MCF 10A (cell line): ENCODE measurements at places on chromosomes 11 and 22. TPM values are rescaled to one million over a fixed set of nuclear protein-coding genes. Genes with fewer than 3 reads are reported as not detected.

DNA sequence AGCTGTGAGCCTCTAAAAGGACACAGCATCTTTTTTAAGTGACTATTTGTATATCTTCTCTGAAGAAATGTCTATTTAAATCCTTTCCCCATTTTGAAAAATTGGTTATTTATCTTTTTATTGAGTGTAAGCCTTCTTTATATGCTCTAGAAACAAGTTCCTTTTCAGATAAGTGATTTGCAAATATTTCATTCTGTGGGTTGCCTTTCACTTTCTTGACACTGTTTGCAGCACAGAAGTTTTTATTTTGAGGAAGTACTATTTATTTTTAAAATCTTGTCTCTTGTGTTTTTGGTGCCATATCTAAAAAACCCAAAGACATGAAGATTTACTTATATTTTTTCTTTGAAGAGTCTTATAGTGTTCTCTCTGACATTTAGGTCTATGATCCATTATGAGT is 40.1 kb upstream of the LYVE1 start:
- no peak overlapping the region for H3K27ac ChIP-seq
- peaks cover 16% of the 10 kb centered on the region for H3K4me1 ChIP-seq
- H3K36me3 ChIP-seq: no peaks in the 10 kb centered on the region

The PGA4 gene
- total RNA-seq: not detected in 2 replicates

The PDGFB gene
- 0.29 and 0.37 TPM in 2 replicates for total RNA-seq

GRCh38 chr11:70743941-70744351 is 345.6 kb downstream of the CTTN start:
- H3K27ac ChIP-seq: no peak overlapping the region
- H3K36me3 ChIP-seq: no peaks in the 10 kb centered on the region
- no peak overlapping the region for H3K4me3 ChIP-seq
- no peak for DNase-seq

- H3K4me1 ChIP-seq: peaks cover 5% of the 10 kb centered on the region
- H3K27ac ChIP-seq: no peak overlapping the region
- DNase-seq: no peak
- no peak overlapping the region for H3K4me3 ChIP-seq
- peaks cover 6% of the 10 kb centered on the region for H3K36me3 ChIP-seq
Observed at GRCh38 chr11:11968511-11969280, 39.7 kb downstream of the DKK3 start.

DNA sequence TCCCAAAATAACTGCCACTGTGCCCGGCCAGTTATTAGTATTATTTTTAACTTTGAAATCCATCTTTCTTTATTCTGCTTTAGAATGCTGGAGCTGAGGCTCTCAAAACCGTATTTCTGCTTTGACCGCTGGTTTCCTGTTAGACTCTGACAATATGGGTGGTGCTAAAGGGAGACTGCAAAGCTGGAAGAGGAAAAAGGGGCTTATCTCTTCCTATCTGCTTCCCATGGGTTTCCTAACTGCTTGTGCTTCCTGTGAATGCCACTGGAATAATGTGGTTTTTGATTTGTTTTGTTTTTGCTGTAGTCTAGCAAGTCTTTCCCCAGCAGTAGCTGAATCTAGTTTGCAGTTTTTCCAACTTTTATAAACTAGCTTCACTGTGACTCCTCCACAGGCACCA is 43.6 kb downstream of the XRRA1 start:
- no peaks in the 10 kb centered on the region for H3K4me1 ChIP-seq
- no peak for DNase-seq
- no peaks in the 10 kb centered on the region for H3K27me3 ChIP-seq
- H3K36me3 ChIP-seq: peaks cover 44% of the 10 kb centered on the region

- H3K4me1 ChIP-seq: peaks cover 15% of the 10 kb centered on the region
- H3K4me3 ChIP-seq: peak overlapping the region; percentile 65
- peak overlapping the region; percentile 89 for H3K27ac ChIP-seq
- no peaks in the 10 kb centered on the region for H3K27me3 ChIP-seq
- peak; percentile 38 for DNase-seq
Observed at GRCh38 chr11:120431633-120432032, 79.9 kb upstream of the GRIK4 start.

- H3K27ac ChIP-seq: no peak overlapping the region
- H3K27me3 ChIP-seq: no peaks in the 10 kb centered on the region
- no peak for DNase-seq
- no peaks in the 10 kb centered on the region for H3K4me1 ChIP-seq
Observed at GRCh38 chr22:38540701-38541100, 29.3 kb downstream of the DMC1 start.

GRCh38 chr11:10305262-10305963 is 540 bp downstream of the ADM start:
- peak overlapping the region; percentile 79 for H3K4me3 ChIP-seq
- peak overlapping the region; percentile 90 for H3K27ac ChIP-seq
- H3K4me1 ChIP-seq: peaks cover 48% of the 10 kb centered on the region
- no peaks in the 10 kb centered on the region for H3K27me3 ChIP-seq

DNA sequence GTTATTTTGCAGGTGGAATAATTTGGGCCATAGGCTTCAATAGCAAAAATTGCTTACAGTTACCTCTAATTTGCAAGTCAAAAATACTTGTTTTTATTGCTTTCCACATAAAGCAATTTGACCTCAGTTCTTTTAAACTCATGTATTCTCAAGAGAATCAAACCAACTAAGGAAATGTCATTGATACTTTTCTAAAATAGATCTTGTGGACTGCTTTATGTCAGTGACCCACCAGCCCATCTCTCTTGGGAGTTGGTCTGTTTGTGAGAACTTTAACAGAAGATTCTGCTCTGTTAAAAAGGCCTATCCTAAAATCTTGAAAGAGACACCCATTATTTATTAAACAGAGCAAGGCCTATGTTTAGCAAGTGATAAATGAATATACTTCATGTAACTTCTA is 75.2 kb downstream of the DDIAS start:
- DNase-seq: no peak
- H3K4me3 ChIP-seq: no peak overlapping the region
- no peaks in the 10 kb centered on the region for H3K27me3 ChIP-seq
- H3K36me3 ChIP-seq: peaks cover 16% of the 10 kb centered on the region

GRCh38 chr22:41480397-41480735 is 11.4 kb downstream of the ACO2 start:
- peak overlapping the region; percentile 25 for H3K27ac ChIP-seq
- no peaks in the 10 kb centered on the region for H3K27me3 ChIP-seq
- peaks cover 33% of the 10 kb centered on the region for H3K36me3 ChIP-seq
- no peak overlapping the region for H3K4me3 ChIP-seq
- peaks cover 25% of the 10 kb centered on the region for H3K4me1 ChIP-seq

The IGSF9B gene
- 13.9 and 19.7 TPM in 2 replicates for total RNA-seq

DNA sequence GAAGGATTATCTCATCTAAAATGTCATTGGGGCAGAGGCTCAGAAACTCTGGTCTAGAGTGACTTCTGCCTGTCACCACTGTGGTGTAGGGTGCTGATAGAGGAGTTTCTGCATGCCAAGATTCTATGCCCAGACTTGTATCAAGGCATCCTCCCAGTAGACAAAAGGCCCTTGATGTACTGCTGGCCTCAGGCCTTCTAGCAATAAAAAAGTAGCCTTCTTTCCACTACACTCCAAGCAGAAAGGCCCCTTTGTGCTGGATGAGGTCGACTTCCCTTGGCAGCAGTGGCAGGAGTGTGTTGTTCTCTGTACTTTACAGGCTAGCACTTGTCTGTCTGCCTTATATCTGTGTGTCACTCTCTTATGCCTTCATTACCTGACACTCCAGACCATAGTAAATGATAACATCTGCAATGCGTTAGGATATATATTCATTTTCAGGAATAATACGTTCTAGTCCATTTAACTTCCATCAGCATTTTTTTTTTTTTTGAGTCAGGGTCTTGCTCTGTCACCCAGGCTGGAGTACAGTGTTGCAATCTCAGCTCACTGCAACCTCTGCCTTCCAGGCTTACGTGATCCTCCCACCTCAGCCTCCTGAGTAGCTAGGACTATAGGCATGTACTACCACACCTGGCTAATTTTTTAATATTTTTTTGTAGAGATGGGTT is 49.5 kb upstream of the RRM1 start:
- peak overlapping the region; percentile 64 for H3K27ac ChIP-seq
- no peaks in the 10 kb centered on the region for H3K36me3 ChIP-seq
- H3K4me3 ChIP-seq: no peak overlapping the region

DNA sequence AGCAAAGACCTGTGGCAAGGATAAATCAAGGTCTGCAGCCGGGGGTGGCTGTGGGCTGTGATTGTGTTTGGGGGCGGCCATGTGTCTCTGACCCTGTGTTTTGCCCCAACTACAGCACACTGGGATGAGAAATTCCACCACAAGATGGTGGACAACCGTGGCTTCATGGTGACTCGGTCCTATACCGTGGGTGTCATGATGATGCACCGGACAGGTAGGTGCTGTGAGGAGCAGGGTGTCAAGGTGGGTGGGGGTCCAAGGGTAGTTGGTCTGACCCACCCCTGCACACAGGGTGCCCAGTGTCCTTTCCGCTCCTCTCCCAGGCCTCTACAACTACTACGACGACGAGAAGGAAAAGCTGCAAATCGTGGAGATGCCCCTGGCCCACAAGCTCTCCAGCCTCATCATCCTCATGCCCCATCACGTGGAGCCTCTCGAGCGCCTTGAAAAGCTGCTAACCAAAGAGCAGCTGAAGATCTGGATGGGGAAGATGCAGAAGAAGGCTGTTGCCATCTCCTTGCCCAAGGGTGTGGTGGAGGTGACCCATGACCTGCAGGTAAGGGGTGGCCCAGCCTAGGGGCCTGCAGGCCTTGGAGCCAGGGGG is 6.7 kb downstream of the SERPINH1 start:
- no peak overlapping the region for H3K4me3 ChIP-seq
- peaks cover 54% of the 10 kb centered on the region for H3K36me3 ChIP-seq
- no peaks in the 10 kb centered on the region for H3K27me3 ChIP-seq

GRCh38 chr11:6397636-6398035 is 7.4 kb downstream of the SMPD1 start:
- H3K36me3 ChIP-seq: no peaks in the 10 kb centered on the region
- no peak overlapping the region for H3K27ac ChIP-seq
- no peak overlapping the region for H3K4me3 ChIP-seq

DNA sequence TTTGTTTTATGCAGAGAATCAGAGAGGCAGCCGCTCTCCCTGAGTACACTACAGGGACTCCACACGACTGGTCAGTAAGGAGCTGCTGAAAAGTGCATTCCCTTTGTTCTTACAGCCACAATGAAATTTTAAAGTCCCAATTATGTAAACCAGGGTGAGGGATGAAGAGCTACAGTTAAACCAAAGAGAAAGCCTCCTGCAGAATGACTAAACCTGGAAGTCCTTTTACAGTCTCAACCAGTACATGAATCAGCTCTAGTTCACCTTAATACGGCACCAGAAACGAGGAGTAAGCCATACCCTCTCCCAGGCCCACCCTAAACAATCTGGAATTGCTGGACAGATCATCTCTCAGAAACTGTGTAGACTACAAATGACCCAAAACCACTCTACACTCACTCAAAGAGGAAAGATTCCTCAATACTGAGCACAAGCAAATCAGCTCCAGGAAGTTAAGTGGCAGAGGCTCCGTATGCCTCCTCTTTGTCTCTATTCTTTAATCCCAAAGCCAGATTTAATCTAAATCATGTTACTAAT is 113.1 kb downstream of the RBFOX2 start:
- no peaks in the 10 kb centered on the region for H3K36me3 ChIP-seq
- H3K27me3 ChIP-seq: no peaks in the 10 kb centered on the region
- peak overlapping the region; percentile 91 for H3K27ac ChIP-seq
- H3K4me3 ChIP-seq: peak overlapping the region; percentile 75
- peaks cover 48% of the 10 kb centered on the region for H3K4me1 ChIP-seq
- peak; percentile 17 for DNase-seq

The OR5AR1 gene
- total RNA-seq: not detected in 2 replicates

- peak overlapping the region; percentile 33 for H3K27ac ChIP-seq
- H3K4me1 ChIP-seq: peaks cover 46% of the 10 kb centered on the region
- peaks cover 14% of the 10 kb centered on the region for H3K36me3 ChIP-seq
- peak overlapping the region; percentile 73 for H3K4me3 ChIP-seq
- peak; percentile 82 for DNase-seq
Observed at GRCh38 chr22:23182309-23183060, 2.2 kb downstream of the BCR start.

DNA sequence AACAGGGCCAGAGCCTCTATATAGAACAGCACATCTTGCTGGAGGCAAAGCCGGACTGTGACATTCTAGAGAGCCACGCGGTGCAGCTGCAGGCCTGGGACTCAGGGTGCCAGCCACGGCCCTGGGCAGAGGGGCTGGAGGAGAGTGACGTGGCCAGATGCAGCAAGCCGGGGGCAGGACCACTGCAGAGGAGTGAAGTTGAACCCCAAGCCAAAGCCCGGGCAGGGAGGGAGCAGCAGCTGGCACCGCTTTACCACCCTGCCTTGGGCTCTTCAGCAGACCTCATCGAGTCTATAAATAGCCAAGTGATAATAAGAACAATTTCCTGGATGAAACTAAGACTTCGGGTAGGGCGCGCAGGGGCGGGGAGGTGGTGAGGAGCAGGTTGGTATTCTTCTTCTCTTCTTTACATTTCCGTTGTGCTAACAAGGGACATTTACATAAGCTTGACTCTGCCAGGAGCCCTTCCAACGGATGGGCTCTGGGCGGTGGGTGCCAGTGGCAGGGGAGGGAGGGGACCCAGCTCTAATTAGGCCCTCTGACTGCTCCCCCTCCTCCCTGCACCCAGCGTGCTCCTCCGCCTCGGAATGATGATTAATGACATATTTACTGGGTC is 110.2 kb downstream of the ST3GAL4 start:
- H3K27me3 ChIP-seq: peaks cover 35% of the 10 kb centered on the region
- no peaks in the 10 kb centered on the region for H3K4me1 ChIP-seq
- DNase-seq: no peak
- no peaks in the 10 kb centered on the region for H3K36me3 ChIP-seq

DNA sequence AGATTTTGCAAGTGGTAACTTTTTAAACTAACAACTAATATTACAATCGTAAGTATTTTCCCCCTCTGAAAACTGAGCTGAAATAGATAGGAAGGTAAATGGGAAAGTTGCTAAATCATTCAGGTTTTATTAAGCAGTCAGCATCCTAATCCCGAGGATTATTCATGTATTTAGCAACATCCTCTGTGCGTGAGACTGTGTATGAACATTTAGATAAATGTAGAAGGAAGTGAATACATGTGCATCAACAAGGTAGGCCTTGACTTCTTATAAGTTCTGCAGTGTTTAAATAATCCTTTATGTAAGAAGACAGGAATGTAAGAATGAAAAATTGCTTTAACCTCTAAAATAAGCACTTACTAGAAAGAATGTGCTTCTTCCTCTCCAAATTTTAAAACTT is 745.9 kb upstream of the TENM4 start:
- no peaks in the 10 kb centered on the region for H3K36me3 ChIP-seq
- no peak overlapping the region for H3K4me3 ChIP-seq
- no peak overlapping the region for H3K27ac ChIP-seq
- no peaks in the 10 kb centered on the region for H3K4me1 ChIP-seq
- no peaks in the 10 kb centered on the region for H3K27me3 ChIP-seq

DNA sequence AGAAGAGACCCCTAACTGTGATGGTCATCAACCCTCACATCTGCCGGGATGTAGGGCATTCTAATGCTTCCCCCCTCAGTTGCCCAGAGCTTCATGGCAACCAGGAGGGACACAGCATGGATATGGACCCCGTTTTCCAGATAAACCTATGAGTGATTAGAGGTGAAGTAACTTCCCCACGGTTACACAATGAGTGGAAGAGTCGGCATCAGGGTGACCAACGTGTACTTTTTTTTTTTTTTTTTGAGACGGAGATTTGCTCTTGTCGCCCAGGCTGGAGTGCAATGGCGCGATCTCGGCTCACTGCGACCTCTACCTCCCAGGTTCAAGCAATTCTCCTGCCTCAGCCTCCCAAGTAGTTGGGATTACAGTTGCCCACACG is 25.0 kb downstream of the TXN2 start:
- H3K4me1 ChIP-seq: peaks cover 7% of the 10 kb centered on the region
- DNase-seq: no peak
- peaks cover 6% of the 10 kb centered on the region for H3K36me3 ChIP-seq
- H3K4me3 ChIP-seq: no peak overlapping the region

The DLAT gene
- 43.3 and 46.7 TPM in 2 replicates for total RNA-seq

- H3K36me3 ChIP-seq: no peaks in the 10 kb centered on the region
- no peak overlapping the region for H3K27ac ChIP-seq
- H3K27me3 ChIP-seq: no peaks in the 10 kb centered on the region
- H3K4me3 ChIP-seq: no peak overlapping the region
- DNase-seq: no peak
- H3K4me1 ChIP-seq: no peaks in the 10 kb centered on the region
Observed at GRCh38 chr11:79110796-79111195, 330.0 kb downstream of the TENM4 start.
